Kidney (tissue), 22 donors: ENCODE measurements at places on chromosomes 16 and 17. TPM values are rescaled to one million over a fixed set of nuclear protein-coding genes. Genes with fewer than 3 reads are reported as not detected.

The SNRNP25 gene
- total RNA-seq, result 14.7 TPM

- DNase-seq, result peak; percentile 94
- H3K27ac ChIP-seq, result no peak within 1 kb of the TSS
- no peaks in the 10 kb centered on the region for H3K36me3 ChIP-seq
Observed at GRCh38 chr17:49230636-49231562, at the start of gene PHOSPHO1. Gene PHOSPHO1 (minus strand): TSS chr17:49230787. CDS start chr17:49226691, 4,096 bp downstream.

The OR1A1 gene
- total RNA-seq, result not detected

The NAGLU gene
- total RNA-seq, result 37.5 TPM

The ZNF785 gene
- 18.5 TPM for total RNA-seq

DNA sequence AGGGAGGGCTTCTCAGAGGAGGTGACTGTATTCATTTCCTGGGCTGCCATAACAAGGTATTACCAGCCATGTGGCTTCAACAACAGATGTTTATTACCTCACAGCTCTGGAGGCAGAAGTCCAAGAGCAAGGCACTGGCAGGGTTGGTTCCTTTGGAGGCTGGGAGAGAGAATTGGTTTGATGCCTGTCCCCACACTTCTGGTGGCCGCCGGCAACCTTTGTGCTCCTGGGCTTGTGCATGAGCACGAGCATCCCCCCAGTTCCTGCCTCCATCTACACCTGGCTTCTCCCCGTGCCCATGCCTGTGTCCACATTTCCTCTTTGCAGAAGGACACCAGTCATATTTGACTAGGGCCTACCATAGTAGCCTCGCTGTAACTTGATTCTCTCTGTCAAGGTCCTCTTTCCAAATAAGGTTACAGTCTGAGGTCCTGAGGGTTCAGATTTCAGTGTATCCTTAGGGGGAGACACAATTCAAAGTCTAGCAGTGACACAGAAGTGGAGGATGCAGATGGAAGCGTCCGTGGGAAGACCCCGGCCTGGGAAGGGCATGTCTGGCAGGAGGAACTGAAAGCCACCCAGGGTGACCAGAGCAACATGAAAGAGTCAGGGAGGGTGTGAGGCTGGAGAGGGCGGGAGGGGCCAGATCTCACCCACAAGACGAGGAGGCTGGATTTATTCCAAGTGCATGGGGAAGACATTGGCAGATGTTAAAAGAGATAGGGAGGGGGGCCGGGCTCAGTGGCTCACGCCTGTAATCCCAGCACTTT is 188.2 kb upstream of the HSBP1 start:
- H3K4me3 ChIP-seq, result no peak overlapping the region
- no peaks in the 10 kb centered on the region for H3K36me3 ChIP-seq
- H3K4me1 ChIP-seq, result no peaks in the 10 kb centered on the region
- peak; percentile 20 for DNase-seq
- H3K27ac ChIP-seq, result no peak overlapping the region

DNA sequence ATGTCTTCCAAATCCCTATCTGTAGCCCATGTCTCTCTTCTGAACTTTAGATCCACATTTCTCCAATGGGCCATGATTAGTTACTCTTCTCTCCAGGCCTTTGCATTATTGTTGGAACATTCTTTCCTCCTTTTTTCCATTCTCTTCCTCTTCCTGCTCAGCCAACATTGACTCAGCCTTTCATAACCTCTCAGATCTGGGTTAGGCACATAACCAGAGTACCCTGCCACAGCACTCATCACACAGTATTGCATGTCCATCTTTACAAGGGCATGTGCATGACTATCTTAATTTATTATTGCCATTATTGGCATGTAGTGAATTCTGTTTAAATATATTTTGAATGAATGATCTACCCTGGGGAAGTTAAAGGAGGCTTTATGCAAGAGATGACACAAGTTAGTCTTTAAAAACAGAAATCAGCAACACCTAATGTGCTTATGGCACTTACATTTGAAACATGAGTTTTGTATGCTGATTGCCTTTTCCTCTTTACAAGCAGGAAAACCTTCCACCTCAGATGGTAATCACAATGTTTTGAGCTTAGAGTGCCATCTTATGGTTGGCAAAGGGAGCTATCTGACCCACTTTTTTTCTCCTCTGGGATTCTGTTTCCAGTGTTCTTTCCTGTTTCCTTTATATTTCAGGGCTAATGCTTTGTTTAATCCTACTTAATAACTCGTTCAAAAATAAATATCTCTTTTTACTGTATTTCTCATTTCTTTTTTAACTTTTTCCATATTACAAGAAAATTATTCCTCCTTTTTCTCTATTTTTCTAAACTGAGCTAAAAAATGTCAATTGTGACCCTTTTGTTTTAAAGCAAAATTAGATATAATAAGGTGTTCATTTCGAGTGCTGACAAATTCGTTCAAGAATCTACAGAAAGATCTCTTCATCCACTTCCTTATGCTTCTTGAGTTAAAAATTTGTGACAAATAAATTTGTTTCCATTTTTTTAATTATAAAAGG is 151.0 kb upstream of the RBL2 start:
- peaks cover 24% of the 10 kb centered on the region for H3K36me3 ChIP-seq
- no peak overlapping the region for H3K4me3 ChIP-seq
- H3K27ac ChIP-seq, result no peak overlapping the region
- no peaks in the 10 kb centered on the region for H3K4me1 ChIP-seq

DNA sequence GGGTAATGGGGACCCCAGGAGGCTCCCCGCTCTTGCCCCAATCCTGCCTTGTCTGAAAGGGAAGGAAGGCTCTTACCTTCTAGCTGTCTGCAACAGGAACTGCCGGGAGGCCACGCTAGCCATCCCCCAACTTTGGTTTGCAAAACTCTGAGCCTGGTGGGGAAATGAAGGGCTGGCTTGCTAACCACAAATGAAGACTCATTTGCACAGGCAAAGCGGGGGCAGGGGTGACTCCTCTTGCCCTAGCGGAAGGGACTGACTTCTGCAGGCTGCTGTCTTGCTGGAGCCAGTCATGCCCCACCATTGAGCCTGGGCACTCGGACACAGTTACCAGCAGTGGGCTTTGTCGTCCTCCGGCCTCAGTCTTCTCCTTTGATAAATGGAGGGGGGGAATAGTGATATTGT is 52.6 kb downstream of the PLCG2 start:
- H3K4me3 ChIP-seq, result no peak overlapping the region
- H3K4me1 ChIP-seq, result no peaks in the 10 kb centered on the region
- no peaks in the 10 kb centered on the region for H3K27me3 ChIP-seq
- no peaks in the 10 kb centered on the region for H3K36me3 ChIP-seq
- DNase-seq, result no peak

The KIF19 gene
- total RNA-seq, result 0.85 TPM

- H3K27me3 ChIP-seq, result no peaks in the 10 kb centered on the region
- H3K27ac ChIP-seq, result peak overlapping the region; percentile 56
- H3K4me3 ChIP-seq, result no peak overlapping the region
- H3K4me1 ChIP-seq, result peaks cover 3% of the 10 kb centered on the region
- no peaks in the 10 kb centered on the region for H3K36me3 ChIP-seq
Observed at GRCh38 chr17:58330997-58331814, 2.6 kb upstream of the TSPOAP1 start.

DNA sequence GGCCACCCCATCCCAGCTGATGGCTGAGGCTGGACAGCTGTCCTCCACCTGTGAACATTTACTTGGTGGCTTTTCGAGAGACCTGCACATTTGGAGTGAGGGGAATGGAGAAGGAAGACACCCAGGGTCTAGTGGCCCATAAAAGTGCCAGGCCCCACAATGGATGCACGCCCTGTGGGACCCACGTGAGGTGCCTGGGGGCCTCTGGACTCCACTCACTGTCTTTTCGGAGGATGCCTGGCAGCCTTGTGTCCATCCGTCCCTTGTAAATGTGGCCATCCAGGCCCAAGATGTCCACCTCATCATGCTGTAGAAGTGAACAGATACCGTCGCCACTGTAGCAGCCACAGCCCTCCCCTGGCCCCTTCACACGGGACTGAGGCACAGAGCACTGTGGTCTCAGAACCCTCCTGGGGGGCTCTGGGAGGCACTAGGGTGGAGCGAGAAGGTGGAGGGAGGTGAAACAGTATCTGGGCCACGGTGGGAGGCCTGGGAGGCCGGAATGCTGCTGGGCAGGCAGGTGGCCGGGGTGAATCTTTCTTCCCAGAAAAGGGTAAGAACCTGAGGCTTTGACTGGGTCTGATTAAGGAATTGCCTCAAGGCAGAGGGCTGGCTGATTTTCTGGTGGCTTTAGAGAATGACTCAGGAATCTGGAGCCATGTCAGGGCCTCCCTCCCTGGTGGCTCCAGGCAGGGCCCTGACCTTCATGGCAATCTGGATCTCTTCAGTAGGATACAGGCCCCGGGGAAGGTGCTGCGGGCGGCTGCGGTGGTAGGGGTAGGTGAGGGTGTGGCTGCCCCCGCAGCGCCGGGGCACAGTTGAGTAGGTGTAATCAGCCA is 11.5 kb downstream of the UBALD2 start:
- no peak overlapping the region for H3K27ac ChIP-seq
- no peaks in the 10 kb centered on the region for H3K27me3 ChIP-seq
- no peaks in the 10 kb centered on the region for H3K36me3 ChIP-seq
- no peak overlapping the region for H3K4me3 ChIP-seq
- peaks cover 6% of the 10 kb centered on the region for H3K4me1 ChIP-seq

The CDH5 gene
- 41.3 TPM for total RNA-seq

GRCh38 chr16:10839279-10839666 is 20.7 kb upstream of the TVP23A start:
- no peaks in the 10 kb centered on the region for H3K4me1 ChIP-seq
- no peaks in the 10 kb centered on the region for H3K36me3 ChIP-seq
- no peak for DNase-seq
- H3K27me3 ChIP-seq, result no peaks in the 10 kb centered on the region
- H3K4me3 ChIP-seq, result no peak overlapping the region

GRCh38 chr17:65332375-65332774 is 195.2 kb downstream of the RGS9 start:
- H3K27ac ChIP-seq, result no peak overlapping the region
- H3K4me1 ChIP-seq, result no peaks in the 10 kb centered on the region
- no peak for DNase-seq
- no peaks in the 10 kb centered on the region for H3K27me3 ChIP-seq
- no peaks in the 10 kb centered on the region for H3K36me3 ChIP-seq

The CCL15 gene
- 0.82 TPM for total RNA-seq

The KRTAP4-6 gene
- total RNA-seq, result not detected

DNA sequence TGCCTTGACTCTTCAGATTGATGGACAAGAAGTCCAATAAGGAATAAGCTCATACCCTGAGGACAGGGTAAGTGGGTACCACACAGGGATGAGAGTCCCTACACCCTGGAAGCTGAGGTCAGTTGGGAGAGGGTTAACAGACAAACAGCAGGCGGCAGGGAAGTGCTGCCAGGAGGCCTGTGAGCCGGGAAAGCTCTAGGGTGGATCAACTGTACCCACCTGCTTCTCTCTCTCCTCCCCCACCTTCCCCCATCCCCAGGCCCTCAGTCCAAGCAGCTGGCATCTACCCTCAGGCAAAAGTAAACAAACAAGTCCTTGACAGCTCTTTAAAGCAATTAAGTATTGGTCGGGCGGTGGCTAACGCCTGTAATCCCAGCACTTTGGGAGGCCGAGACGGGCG is 20.7 kb upstream of the MYLK3 start:
- no peaks in the 10 kb centered on the region for H3K4me1 ChIP-seq
- H3K4me3 ChIP-seq, result no peak overlapping the region
- DNase-seq, result no peak
- no peaks in the 10 kb centered on the region for H3K36me3 ChIP-seq

DNA sequence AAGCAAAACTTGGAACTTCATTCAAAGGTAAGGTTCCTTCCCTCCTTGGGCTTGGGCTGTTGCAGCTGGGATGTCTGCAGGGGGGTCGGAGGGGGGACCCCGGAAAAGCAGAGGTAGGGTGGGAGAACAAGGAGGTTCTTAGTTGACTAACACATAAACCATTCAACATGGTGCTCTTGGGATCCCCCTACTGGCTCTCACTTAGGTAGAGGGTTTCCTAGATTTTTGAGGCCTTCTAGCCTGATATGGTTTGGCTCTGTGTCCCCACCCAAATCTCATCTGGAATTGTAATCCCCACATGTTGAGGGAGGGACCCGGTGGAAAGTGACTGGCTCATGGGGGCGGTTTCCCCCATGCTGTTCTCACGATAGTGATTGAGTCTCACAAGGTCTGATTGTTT is 93.9 kb downstream of the RGS9 start:
- H3K36me3 ChIP-seq, result no peaks in the 10 kb centered on the region
- DNase-seq, result no peak
- H3K27ac ChIP-seq, result no peak overlapping the region
- no peak overlapping the region for H3K4me3 ChIP-seq

GRCh38 chr16:54493061-54493460 is 206.5 kb upstream of the IRX3 start:
- no peak overlapping the region for H3K4me3 ChIP-seq
- no peak overlapping the region for H3K27ac ChIP-seq
- H3K4me1 ChIP-seq, result no peaks in the 10 kb centered on the region
- no peak for DNase-seq
